ENCODE measurements at places on chromosomes 5 and 9.

GRCh38 chr5:75460942-75461610, 50.4 kb downstream of the CERT1 start:
- DNase-seq, result no peak

DNA sequence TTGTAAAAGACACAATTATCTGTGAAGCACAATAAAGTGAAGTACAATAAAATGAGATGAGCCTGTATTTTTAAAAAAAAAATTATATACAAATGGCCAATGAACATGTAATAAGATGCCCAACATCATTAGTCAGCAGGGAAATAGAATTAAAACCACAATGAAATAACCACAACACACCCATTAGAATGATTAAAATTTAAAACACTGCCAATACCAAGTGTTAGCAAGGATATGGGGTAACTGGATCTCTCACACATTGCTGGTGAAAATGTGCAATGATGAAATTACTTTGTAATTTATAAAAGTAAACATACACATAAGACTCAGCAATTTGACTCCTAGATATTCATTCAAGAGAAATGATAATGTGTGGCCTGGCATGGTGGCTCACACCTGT, 62.8 kb downstream of the SHOC1 start:
- DNase-seq, result no peak

DNA sequence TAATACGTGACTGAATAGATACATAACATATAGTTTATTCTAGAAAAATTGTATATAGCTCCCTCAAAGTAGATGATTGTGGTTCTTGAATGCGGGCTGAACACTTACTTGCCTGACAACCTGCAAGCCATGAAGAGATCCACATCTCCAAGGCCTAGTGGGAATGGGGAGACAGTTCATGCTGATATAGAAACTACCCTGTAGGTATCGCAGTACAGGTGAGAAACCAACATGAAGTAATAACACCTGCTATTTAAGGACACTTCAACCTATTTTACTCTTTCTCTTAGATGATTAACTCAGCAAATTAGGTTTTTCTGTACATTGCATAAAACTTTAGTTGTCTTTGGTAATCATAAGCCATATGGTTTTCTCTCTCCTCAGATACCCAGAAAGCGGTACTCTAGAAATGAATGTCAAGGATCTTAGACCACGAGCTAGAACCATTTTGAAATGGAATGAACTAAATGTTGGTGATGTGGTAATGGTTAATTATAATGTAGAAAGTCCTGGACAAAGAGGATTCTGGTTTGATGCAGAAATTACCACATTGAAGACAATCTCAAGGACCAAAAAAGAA, 47.3 kb downstream of the UHRF2 start:
- no peak for DNase-seq

- no peak for DNase-seq
Measured at GRCh38 chr5:121873409-121873808, 21.7 kb downstream of the FTMT start.

DNA sequence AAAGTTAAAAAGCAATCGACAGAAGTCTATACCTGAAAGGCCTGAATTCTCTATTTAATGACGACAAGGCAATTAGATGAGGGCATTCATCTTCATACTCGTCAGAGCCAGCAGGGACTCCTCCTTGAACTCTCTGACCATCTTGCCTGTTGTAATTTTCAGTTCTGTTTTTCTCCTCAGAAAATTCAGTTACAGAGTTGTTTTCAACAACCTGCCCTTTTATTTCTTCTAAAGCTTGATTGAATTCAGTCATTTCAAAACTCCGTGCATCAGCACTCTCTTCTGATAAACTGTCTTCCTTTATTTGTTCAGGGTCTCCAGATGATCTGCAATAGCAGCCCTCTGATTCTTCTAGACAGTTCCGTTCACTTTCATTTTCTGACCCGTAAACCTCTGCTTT, 15.6 kb downstream of the RIOK2 start:
- no peak for DNase-seq

- no peak for DNase-seq
Measured at GRCh38 chr5:7897014-7897600, 28.2 kb downstream of the MTRR start.

DNA sequence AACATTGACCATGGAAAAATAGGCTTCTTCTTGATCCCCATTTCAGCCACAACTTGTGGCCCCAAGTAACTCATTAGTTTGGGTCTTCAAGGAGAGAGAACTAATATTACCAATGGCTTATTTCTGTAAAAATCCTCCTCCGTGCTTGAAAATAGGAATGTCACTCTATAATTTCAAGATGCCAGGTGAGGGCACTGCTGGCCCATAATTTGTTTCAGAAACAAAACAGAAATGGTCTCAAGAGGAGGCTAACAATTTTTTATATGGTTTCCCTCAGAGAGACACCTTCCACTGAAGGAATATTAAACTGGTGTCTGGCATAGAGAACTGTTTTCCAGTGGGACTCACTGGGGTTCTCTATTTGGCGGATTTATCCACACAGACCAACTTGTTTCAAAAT, 437.0 kb upstream of the TRPC7 start:
- no peak for DNase-seq

DNA sequence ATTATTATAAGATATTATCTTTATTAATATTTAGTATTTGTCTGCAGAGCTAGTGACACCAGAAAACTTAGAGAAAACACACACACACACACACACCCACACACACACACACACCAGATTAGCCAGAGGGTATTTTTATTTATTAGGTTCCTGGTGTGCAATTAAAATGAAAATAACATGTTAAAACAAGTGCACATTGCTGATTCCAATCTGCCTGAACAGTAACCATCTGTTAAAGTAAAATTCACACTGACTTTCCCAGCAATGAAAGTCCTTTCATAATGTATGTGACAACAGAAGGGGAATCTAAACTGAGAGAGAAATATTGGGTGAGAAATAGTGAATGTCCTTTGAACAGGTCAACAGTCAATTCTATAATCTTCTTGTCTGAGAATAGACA, 2323.5 kb upstream of the ACO1 start:
- no peak for DNase-seq

DNA sequence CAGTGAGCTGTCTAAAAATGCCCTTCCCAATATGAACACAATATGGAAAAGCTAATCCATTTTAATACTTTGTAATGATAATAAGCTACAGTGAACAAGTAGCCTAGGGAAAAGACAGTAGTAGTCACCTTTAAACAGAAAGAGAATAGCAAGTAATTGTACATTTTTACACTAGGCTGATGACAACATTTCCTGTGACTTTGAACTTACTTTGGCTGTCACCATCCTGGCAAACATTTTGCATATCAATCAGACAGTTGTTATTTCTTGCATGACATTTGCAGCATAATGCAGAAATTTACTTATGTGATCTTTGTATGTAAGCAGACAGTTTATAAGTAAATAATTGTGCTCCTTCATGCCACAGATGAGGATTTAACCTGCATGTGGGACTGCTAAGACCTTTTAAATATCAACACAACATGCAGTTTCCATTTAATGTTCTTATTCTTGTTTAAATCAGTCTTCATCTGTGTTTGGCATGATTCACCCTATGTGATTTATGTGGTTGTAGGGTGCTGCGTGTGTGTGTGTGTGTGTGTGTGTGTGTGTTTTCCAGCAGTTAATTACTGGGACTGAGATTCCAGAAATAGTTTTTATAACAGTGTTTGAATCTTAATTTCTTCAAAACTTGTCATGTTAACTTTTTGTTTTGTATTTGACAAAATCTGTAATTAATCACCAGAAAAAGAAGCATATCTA, 997.1 kb upstream of the ARRDC3 start:
- no peak for DNase-seq
